Caco-2 (cell line): ENCODE measurements at places on chromosomes 12 and 14. TPM values are rescaled to one million over a fixed set of nuclear protein-coding genes. Genes with fewer than 3 reads are reported as not detected.

RFX4 gene
- not detected in 2 replicates for total RNA-seq

PRMT5 gene
- total RNA-seq: 107 and 111 TPM in 2 replicates

CMA1 gene
- not detected in 2 replicates for total RNA-seq

TMEM121 gene
- 0.28 TPM in 1 of 2 replicates, not detected in the other for total RNA-seq

SLC17A8 gene
- not detected in 2 replicates for total RNA-seq

ZFHX2 gene
- 1.1 and 1.4 TPM in 2 replicates for total RNA-seq

FAM186B gene
- total RNA-seq: 1.4 and 2.2 TPM in 2 replicates

GPR162 gene
- total RNA-seq: 0.81 and 1.2 TPM in 2 replicates

ADCK1 gene
- 8.8 and 9.7 TPM in 2 replicates for total RNA-seq

GRCh38 chr14:92121670-92122350, at the start of the genes CPSF2 and NDUFB1:
CPSF2 (plus strand) TSS chr14:92121969; CDS start chr14:92130985, 9,016 bp downstream.
NDUFB1 (minus strand) TSS chr14:92121706; CDS start chr14:92117637, 4,069 bp downstream.
- H3K27me3 ChIP-seq: no peaks in the 10 kb centered on the region
- H3K27ac ChIP-seq: peak within 1 kb of the TSS; percentile 99
- H3K4me1 ChIP-seq: peaks cover 3% of the 10 kb centered on the region; the same call in 1 of the 2 replicates
- peak; percentile 82 for DNase-seq

GRCh38 chr14:55585854-55586253, 5.8 kb downstream of the KTN1 start:
- no peak overlapping the region for H3K4me3 ChIP-seq
- no peak overlapping the region for H3K27ac ChIP-seq
- DNase-seq: no peak
- H3K27me3 ChIP-seq: no peaks in the 10 kb centered on the region
- no peaks in the 10 kb centered on the region for H3K36me3 ChIP-seq

- no peaks in the 10 kb centered on the region for H3K36me3 ChIP-seq
- H3K27ac ChIP-seq: no peak overlapping the region
- peaks cover 8% of the 10 kb centered on the region; the same call in 1 of the 2 replicates for H3K4me1 ChIP-seq
- H3K4me3 ChIP-seq: no peak overlapping the region
- H3K27me3 ChIP-seq: no peaks in the 10 kb centered on the region
These were observed 12.3 kb downstream of the CCDC91 start for GRCh38 chr12:28202374-28203130.

DNA sequence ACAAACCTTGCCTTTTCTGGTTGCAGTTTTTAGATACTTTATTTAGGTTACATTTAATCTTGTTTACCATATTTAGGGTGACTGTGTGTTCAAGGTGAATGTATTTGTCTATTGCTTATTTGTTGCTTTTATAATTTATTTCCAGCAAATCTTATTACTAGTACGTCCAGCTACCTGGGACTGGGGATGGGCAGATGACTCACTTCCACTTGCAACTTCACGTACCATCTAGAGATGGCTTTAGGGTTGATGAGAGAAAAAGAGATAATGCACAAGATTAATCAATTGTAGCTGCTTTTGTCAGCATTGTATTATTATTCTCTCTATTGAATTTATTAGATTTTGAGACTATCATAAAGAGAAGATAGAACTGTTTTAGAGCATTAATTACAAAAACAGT, 5.1 kb downstream of the MIPOL1 start:
- peaks cover 4% of the 10 kb centered on the region; the same call in 1 of the 2 replicates for H3K4me1 ChIP-seq
- no peak overlapping the region for H3K4me3 ChIP-seq
- no peak for DNase-seq

DNA sequence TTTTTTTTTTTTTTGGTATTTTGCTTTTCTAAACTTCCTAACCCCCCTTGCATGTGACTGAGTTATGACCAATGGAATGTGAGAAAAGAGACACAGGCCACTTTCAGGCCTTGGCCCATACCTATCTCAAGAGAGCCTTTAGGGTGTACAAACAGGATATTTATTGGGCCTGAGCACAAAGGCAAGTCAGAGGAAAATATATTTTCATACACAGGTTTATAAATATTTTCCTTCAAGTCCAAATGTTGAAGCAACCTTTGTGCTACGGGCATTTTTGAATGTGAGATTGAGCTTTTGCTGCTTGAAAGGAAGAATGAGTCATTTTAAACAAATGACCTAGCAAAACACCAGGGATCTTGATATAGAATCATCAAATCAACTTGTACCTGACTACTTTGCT, 228.6 kb upstream of the E2F7 start:
- H3K4me1 ChIP-seq: no peaks in the 10 kb centered on the region
- DNase-seq: no peak
- no peak overlapping the region for H3K27ac ChIP-seq
- H3K4me3 ChIP-seq: no peak overlapping the region
- no peaks in the 10 kb centered on the region for H3K36me3 ChIP-seq

GRCh38 chr12:92516277-92516600, 186.6 kb upstream of the PLEKHG7 start:
- H3K27me3 ChIP-seq: no peaks in the 10 kb centered on the region
- H3K4me3 ChIP-seq: no peak overlapping the region
- no peaks in the 10 kb centered on the region for H3K36me3 ChIP-seq
- H3K27ac ChIP-seq: no peak overlapping the region

DNA sequence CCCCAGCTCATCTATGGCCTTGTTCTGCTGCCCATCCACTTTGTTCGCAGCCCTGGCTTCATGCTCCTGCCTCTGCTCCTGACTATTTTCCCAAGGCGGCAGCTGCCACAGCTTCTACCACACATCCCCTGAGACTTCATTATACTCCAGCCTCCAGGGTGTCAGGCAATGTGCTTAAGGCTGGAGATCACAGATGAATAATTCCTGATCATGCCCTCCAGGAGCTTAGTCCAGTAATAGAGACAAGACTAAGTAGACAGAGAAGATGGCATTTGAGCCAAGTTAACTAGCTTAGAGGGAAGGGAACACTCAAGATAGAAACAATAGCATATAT, 7.1 kb downstream of the TAPBPL start:
- H3K4me3 ChIP-seq: no peak overlapping the region
- no peak for DNase-seq
- H3K27me3 ChIP-seq: no peaks in the 10 kb centered on the region
- H3K36me3 ChIP-seq: peaks cover 2% of the 10 kb centered on the region; the same call in 1 of the 2 replicates
- H3K4me1 ChIP-seq: no peaks in the 10 kb centered on the region

- peaks cover 8% of the 10 kb centered on the region; the same call in 1 of the 2 replicates for H3K4me1 ChIP-seq
- no peak overlapping the region for H3K4me3 ChIP-seq
- no peak for DNase-seq
- no peaks in the 10 kb centered on the region for H3K27me3 ChIP-seq
These were observed 103.7 kb downstream of the SRGAP1 start for GRCh38 chr12:63948211-63948610.

- no peak for DNase-seq
- H3K36me3 ChIP-seq: no peaks in the 10 kb centered on the region
- H3K27me3 ChIP-seq: no peaks in the 10 kb centered on the region
- no peak overlapping the region for H3K27ac ChIP-seq
- no peak overlapping the region for H3K4me3 ChIP-seq
These were observed 60.3 kb upstream of the KRR1 start for GRCh38 chr12:75571656-75572205.

DNA sequence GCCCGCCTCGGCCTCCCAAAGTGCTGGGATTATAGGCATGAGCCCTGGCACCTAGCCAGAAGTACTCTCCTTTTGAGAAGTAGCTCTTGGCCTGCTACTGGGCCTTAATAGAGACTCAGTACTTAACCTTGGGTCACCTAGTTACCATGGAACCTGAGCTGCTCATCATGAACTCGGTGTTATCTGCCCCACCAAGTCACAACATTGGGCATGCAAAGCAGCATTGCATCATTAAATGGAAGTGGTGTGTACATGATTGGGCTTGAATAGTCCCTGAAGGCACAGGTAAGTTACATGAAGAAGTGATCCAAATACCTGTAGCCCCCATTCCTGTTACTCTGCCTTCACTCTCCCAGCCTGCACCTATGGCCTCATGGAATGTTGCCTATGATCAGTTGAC, 18.0 kb upstream of the ATF7 start:
- no peaks in the 10 kb centered on the region for H3K4me1 ChIP-seq
- H3K27me3 ChIP-seq: no peaks in the 10 kb centered on the region
- H3K36me3 ChIP-seq: no peaks in the 10 kb centered on the region
- H3K27ac ChIP-seq: no peak overlapping the region

- no peaks in the 10 kb centered on the region for H3K27me3 ChIP-seq
- no peak overlapping the region for H3K4me3 ChIP-seq
- no peaks in the 10 kb centered on the region for H3K36me3 ChIP-seq
- peak overlapping the region; percentile 53 for H3K27ac ChIP-seq
These were observed 90.2 kb upstream of the TBX3 start for GRCh38 chr12:114774197-114774596.

DNA sequence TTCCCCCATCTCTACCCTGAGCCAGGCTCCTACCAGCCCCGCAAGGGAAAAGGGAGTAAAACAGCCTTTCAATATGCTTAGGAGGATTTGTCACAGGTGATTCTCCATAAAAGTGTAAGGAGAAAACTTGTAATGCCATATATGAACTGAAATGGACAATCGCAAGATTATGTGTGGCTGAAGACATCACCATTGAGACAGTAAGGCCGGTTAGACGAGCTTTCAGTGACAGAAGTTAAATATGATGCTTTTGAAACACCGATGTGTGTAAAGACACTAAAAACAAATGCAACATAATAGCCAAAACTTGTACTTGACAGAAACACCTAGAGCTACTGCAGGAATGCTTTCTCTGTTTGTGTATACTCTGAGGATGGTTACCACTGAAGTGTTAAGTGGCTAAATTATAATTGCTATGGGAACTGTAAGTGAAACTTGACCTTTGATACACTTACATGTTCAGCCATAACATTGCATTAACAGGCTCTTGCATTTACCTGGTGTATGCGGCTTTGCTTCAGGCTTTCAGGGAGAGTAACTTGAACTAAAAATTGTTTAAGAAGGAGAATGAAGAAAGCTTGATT, 42.3 kb downstream of the FAR2 start:
- DNase-seq: no peak
- H3K4me1 ChIP-seq: no peaks in the 10 kb centered on the region
- no peaks in the 10 kb centered on the region for H3K36me3 ChIP-seq
- H3K4me3 ChIP-seq: no peak overlapping the region
- no peaks in the 10 kb centered on the region for H3K27me3 ChIP-seq

- no peak overlapping the region for H3K27ac ChIP-seq
- H3K36me3 ChIP-seq: no peaks in the 10 kb centered on the region
- no peak overlapping the region for H3K4me3 ChIP-seq
- no peaks in the 10 kb centered on the region for H3K27me3 ChIP-seq
- H3K4me1 ChIP-seq: no peaks in the 10 kb centered on the region
These were observed 12.9 kb downstream of the BCL11B start for GRCh38 chr14:99258876-99259726.

DNA sequence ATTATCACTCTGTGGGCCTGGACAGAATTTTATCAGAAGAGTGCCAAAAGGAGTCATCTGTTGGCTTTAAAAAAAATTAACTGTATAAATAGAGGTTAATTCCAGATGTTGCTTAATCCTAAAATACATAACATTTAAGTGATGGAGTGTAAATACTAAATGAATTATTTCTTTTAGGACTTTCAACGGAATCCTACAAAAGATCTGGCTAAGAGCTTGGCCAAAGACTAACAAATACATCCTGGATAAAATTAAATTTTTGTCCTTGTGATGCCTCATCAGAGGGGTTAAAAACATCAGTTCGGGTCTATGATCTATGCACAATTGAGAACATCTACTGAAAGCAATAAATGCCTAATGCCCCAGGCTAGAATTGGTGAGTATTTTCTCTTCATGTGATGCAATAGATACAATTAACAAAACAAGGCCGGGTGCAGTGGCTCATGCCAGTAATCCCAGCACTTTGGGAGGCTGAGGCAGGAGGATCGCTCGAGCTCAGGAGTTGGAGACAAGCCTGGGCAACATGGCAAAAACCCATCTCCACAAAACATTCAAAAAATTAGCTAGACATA, 49.8 kb upstream of the RAP1B start:
- no peak overlapping the region for H3K4me3 ChIP-seq
- H3K27ac ChIP-seq: peak overlapping the region; percentile 55
- H3K27me3 ChIP-seq: no peaks in the 10 kb centered on the region; the same call in 1 of the 2 replicates
- no peaks in the 10 kb centered on the region for H3K36me3 ChIP-seq

GRCh38 chr14:101196051-101196712, 292.7 kb upstream of the RTL1 start:
- no peak for DNase-seq
- H3K27me3 ChIP-seq: no peaks in the 10 kb centered on the region
- H3K36me3 ChIP-seq: no peaks in the 10 kb centered on the region
- H3K27ac ChIP-seq: no peak overlapping the region
- no peak overlapping the region for H3K4me3 ChIP-seq

- H3K36me3 ChIP-seq: no peaks in the 10 kb centered on the region
- no peak overlapping the region for H3K4me3 ChIP-seq
- H3K27me3 ChIP-seq: no peaks in the 10 kb centered on the region; the same call in 1 of the 2 replicates
- H3K4me1 ChIP-seq: no peaks in the 10 kb centered on the region
- H3K27ac ChIP-seq: no peak overlapping the region
These were observed 100.2 kb downstream of the NELL2 start for GRCh38 chr12:44775901-44776300.

- no peak overlapping the region for H3K4me3 ChIP-seq
- no peaks in the 10 kb centered on the region for H3K27me3 ChIP-seq
- no peaks in the 10 kb centered on the region for H3K36me3 ChIP-seq
- H3K27ac ChIP-seq: no peak overlapping the region
- H3K4me1 ChIP-seq: no peaks in the 10 kb centered on the region
These were observed 19.2 kb downstream of the LUM start for GRCh38 chr12:91091916-91092715.

DNA sequence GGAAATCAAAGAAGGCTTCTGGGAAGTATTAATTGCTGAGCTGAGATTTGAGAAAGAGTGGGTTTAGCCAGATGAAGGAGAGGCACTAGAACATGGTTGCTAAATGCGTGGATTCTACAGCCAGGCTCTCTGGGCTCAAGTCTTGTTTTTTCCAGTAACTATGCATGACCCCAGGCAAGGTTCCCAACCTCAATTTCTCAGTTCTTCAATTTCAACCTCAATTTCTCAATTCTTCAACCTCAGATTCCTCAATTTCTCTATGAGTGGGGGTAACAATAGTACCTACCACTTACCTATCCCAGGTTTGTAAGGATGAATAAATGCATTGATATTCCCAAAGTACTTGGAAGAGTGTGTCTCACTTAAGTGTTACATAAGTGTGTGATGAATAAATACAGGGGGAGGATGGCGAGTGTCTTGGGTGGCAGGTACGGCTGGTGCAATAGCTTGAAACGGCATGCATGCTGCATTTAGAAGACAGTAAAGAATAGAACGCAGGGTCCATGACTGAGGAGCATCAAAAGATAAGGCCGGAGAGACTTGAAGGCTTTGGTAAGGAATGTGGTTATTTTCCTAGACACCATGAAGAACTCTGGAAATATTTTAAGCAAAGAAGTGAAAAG, 149.1 kb upstream of the ATP2B1 start:
- H3K27me3 ChIP-seq: no peaks in the 10 kb centered on the region
- no peak overlapping the region for H3K27ac ChIP-seq
- DNase-seq: no peak
- no peak overlapping the region for H3K4me3 ChIP-seq
- H3K4me1 ChIP-seq: 0 out of 2 replicates have a peak, but pooled peaks cover 2% of the 10 kb centered on the region

- H3K27ac ChIP-seq: peak overlapping the region; percentile 71
- no peaks in the 10 kb centered on the region for H3K36me3 ChIP-seq
- H3K4me3 ChIP-seq: no peak overlapping the region
- DNase-seq: no peak
- H3K4me1 ChIP-seq: peaks cover 42% of the 10 kb centered on the region
These were observed 175.1 kb downstream of the TTC7B start for GRCh38 chr14:90641168-90641567.
